Neural cell (in vitro differentiated cells): ENCODE measurements at places on chromosomes 1 and 21. TPM values are rescaled to one million over a fixed set of nuclear protein-coding genes. Genes with fewer than 3 reads are reported as not detected.

Gene NR5A2
- polyA plus RNA-seq = not detected in 2 replicates

Gene FBXO2
- polyA plus RNA-seq = 16.6 and 24.7 TPM in 2 replicates

Gene AIRE
- polyA plus RNA-seq = not detected in 2 replicates

Gene ADGRL2
- polyA plus RNA-seq = 162 and 190 TPM in 2 replicates

Gene ANGPTL3
- polyA plus RNA-seq = not detected in 2 replicates

Gene LIN28A
- 0.94 and 1.0 TPM in 2 replicates for polyA plus RNA-seq

Gene CACNA1S
- polyA plus RNA-seq = 0.05 and 0.14 TPM in 2 replicates

Gene TTC24
- not detected in 2 replicates for polyA plus RNA-seq

Gene CCDC24
- 16.3 and 16.5 TPM in 2 replicates for polyA plus RNA-seq

Gene CLEC20A
- 0.78 TPM in 1 of 2 replicates, not detected in the other for polyA plus RNA-seq

Gene AXDND1
- 1.1 and 1.6 TPM in 2 replicates for polyA plus RNA-seq

Gene KRTAP10-3
- polyA plus RNA-seq = not detected in 2 replicates
